ENCODE measurements at places on chromosomes 11 and 22. TPM values are rescaled to one million over a fixed set of nuclear protein-coding genes. Genes with fewer than 3 reads are reported as not detected.
A peak's percentile ranks its signal among the peaks of the same experiment; 100 is the strongest.

DGCR6 gene
- 0.61 TPM for total RNA-seq

GAB4 gene
- total RNA-seq, result not detected

DNA sequence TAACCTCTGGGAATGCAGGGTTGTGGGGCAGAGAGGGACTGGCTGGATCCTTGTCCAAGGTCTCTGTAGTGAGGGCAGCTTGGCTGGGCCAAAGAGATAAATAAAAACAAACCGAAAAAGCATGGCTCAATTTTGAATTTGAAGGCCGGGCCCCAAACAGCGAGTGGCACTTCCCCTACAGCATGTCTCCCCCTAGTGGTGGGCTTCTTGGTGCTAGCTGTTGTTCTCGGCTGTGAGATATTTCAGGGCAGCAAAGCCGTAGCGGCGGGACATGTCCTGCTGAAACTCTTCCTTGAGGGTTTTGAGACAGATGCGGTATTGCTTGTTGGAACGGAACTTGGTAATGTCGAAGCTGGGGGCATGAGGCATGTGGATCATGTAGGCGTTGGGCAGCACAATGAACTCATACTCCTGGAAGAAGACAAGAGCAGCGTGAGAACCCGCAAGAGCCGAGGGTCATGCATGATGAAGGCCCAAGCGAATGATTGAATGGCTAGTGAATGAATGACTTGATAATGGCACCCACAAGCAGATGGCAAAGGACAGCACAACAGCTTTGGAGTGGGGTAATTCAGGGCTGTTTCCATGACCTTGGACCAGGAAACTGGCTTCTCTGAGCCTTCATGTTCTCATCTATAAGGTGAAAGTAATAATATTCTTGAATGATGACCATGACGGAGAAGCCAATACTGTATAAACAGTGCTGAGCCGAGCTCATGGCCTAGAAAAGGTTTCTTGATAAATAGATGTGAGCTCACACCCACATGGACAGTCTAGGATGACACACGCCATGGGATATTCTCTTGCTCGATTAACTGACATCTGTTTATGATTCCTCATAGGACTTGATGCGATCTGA is 216.3 kb upstream of the SYN3 start:
- ATAC-seq, result no peak

DNA sequence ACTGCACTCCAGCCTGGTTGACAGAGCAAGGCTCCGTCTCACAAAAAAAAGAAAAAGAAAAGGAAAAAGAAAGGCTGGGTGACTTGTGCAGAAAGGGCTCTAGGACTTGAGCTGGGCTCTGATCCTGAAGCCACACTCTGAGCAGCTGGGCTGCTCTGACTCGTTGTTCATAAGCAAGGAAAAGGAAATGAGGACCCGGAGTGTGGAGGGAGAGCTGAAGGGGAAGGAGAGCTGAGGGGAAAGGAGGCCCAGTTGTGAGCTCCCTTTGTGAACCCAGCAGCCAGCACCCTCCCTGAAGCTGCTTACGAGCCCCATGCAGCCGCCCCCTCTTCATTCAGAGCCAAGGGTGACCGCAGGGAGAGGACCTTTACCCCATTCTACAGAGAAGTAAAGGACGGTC is 12.3 kb upstream of the SH3BP1 start:
- ATAC-seq, result peak; percentile 6

- ATAC-seq, result no peak
Observed at GRCh38 chr22:47060718-47061117, 298.3 kb downstream of the TBC1D22A start.
